Activated T-cell treated with anti-CD3 and anti-CD28 coated beads, Interleukin-2, amount 50 U/mL, for 48 hours (primary cell): ENCODE measurements at places on chromosomes 16 and 17.

DNA sequence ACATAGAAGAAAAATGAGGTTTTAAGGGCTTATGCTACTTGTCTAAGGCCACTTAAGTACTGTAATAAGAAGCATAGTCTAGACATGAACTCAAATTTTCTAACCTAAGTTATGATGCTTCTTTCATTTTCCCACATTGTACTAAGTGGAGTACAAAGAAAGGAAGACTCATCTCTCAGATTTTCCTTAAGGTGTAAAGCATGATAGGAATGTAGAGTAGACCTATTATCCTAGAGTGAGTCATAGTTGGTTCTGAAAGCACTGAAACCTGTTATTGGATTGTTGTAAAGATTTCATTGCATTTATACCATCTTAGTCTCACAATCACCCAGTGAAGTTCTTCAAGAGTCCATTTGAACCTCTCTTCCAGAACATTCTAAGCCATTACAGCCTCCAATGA is 343.8 kb downstream of the TOX3 start:
- DNase-seq: no peak

- no peak for DNase-seq
Observed at GRCh38 chr17:77631307-77631706, 327.2 kb upstream of the TNRC6C start.

- DNase-seq: peak; percentile 75
Observed at GRCh38 chr17:81869221-81870130, 1.7 kb downstream of the ARHGDIA start.

GRCh38 chr17:42623732-42624596 is 14.5 kb downstream of the TUBG1 start:
- no peak for DNase-seq

GRCh38 chr16:8733849-8734540 is 59.6 kb downstream of the ABAT start:
- no peak for DNase-seq

DNA sequence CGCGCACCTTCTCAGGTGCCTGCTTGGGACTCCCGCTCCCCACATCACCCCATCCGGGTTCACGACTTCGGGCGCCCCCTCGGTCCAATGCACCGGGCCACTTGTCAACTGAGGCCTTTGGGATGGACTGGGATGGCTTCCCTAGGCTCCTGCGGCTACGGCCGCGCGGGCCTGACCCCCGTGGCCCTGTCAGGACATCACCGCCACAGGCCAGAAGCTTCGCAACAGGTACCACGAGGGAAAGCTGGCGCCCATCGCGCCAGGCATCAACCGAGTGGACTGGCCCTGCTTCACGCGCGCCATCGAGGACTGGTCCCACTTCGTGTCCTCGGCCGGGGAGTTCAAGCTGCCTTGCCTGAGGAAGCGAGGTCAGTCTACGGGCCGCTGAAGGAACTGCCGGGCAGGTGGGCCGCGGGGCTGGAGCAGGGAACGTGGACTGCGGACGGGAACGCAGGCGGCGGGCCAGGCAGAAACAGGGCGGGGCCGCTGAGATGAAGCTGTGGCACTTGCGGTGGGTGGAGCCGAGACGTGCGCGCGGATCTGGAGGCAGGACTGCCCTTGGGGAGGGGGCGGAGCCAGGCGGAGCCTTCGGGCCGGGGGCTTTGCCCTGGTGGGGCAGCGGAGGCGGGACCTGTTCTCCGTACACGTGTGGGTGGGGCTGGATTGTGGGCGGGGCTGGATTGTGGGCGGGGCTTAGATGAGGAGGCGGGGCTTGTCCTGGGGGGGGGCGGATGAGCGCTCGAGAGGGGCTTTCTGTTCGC is 13.7 kb upstream of the CNGB1 start:
- peak; percentile 94 for DNase-seq

DNA sequence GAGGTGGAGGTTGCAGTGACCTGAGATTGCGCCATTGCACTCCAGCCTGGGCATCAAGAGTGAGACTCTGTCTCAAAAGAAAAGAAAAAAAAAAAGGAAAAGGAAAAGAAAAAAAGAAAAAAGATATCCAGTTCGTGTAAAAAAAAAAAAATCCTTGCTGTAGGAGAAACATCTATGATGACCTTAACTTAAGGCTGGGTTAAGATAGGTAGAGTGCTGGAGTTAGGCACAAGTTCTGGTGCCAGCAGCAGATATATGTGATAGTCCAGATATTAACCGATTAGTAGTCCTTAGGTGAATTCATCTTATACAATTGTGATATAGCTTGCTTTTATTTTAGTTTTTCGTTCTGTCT is 17.2 kb downstream of the PSMD11 start:
- DNase-seq: no peak

DNA sequence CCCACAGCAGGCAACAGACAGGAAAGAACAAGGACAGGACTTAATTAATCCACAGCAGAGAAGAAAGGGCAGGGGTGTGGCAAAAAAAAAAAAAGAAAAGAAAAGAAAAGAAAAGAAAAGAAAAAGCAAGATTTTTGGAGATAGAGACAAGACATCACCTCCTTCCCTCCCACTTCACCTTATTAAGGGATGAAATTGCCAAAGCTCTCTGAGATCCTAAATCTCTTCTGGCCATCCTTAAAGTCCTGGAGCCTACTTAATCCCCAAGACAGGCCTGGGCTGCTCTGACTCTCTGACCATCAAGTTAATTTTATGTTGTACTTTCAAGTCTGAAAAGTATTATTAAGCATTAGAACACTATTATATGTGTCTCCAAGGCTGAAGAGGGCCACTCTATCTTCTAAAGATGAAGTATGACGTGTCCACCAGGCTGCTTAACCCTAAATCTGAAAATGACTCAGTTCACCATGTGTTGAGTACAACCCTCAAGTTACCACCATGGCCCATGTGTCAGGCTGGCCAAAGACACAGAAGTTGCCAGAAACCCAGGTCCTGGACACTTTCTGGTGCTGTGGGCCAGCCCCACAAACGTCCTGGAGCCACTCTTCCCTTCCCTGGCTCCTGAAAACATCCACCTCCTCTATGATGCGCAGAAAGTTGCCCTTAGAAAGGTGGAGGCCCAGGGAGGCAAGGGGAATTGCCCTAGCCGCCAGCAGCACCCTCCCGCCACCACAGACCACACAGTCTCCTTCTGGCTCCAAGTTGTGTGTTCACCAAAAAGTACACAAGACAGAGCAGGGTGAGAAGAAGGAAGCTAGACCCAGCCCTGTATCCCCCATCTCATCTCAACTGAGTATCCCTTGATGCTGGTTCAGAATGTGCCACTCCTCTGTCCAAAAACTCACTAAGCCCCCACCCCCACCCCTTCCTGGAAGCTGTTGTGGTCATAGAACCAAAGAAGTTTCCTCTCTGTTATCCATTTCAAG is 2.7 kb downstream of the SOCS1 start:
- peak; percentile 77 for DNase-seq

DNA sequence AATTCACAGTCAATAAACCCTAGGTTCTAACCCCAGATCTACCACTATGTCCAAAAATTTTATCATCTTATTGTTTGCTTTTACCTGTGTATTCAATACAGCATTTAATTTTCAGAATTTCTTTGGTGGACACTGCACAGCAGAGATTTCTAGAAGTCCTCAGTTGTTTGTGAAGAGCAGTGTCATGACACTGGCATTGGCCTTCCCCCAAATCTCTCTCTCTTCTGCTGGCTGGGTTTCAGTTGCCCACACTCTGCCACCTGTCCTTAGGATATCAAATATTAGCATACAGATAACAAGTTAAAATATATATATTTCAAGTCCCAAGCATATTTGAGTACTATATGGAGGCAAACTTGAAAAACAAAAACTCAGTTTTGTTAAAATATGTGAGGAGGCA is 2.0 kb upstream of the THUMPD1 start:
- no peak for DNase-seq

DNA sequence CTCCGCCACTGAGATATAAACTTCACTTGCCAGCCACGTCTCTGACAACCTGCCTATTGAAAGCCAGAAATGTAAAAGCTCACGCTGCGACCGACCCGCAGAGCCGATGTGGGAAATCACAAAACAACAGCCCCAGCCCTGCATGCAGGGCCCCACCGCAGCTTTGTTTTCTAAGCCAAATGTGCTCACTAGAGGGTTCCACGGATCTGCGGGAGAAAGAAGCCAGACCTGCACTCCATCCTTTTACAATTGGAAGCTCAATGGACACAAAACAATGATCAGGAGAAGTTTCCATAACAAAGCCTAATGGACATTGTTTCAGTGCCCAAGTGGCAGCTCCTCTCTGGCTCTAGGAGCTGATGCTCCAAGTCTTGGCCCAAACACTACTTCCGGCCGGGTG is 33.1 kb downstream of the WIPI1 start:
- DNase-seq: no peak

DNA sequence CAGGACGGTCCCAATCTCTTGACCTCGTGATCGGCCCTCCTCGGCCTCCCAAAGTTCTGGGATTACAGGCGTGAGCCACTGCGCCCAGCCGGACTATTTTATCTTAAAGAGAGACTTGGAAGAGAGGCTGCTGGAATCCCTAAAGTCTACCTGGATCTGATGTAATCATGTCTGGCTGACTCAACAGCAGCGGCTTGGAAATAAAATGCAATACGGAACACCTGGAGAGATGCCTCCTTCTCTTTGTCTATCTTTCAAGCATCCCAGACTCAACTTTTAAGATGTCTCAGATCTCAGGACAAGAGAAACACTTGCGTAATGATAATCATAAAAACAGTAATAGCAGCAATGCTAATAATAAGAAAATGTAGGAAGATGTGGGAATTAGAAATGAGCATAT is 95.6 kb downstream of the CDH8 start:
- no peak for DNase-seq

- DNase-seq: no peak
Observed at GRCh38 chr17:75840799-75841164, 3.4 kb downstream of the UNC13D start.

- no peak for DNase-seq
Observed at GRCh38 chr16:23182679-23183542, at the start of gene SCNN1G. Gene SCNN1G, plus strand, starts transcription at chr16:23182745. Its CDS starts 3,527 bp downstream, at chr16:23186272.

- no peak for DNase-seq
Observed at GRCh38 chr16:89685916-89686315, 573 bp upstream of the CDK10 start.

DNA sequence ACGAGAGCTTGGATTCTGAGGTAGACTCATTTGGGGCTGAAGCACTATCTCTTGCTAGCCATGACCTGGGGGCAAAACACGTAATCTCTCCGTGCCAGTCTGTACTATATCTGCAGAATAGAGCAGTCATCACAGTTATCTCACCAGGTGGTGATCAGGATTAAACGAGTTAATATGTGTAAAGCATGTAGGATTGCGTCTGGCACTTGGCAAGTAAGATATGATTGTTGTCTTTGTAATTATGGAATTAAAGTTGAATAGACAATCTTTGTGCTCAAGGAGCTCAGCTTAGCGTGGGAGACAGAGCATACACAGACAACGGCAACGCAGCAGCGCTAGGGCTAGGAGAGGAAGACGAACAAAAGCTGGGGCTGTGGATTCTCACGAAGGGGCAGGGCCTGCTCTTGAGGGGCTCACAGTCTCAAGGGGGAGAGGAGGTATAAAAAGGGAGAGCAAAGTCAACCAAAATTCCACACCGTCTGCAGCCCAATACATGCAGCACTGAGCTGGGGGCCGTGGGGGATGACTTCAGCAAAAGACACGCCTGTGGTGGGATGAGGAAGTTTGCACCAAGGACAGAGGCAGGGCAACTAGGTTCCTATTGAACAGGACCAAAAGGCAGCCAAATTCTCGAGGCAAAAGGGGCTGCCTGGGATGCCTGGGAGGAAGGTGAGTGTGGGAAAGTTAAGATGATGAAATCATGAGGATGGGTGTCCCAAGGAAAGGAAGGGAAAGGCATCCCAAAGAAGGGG is 68.6 kb downstream of the SDK2 start:
- no peak for DNase-seq

DNA sequence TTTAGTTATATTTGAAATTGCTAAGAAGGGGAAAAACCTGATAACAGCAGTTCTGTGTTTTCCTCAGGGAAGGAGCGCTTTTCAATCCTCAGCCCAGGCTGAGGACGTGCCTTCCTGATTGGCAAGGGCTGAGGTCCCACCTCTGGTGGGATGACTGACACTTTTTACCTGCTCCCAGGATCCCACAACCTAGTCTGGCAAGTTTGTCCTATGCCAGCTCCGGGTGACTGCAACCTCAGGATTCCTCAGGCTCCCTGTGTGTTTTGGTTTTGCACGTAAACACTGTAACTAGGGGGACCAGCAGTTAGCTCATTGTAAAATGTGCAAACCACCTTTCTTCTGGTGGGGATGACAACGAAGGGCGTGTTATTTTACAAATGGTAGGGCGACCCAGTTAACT is 7.5 kb downstream of the MARCHF10 start:
- DNase-seq: no peak

DNA sequence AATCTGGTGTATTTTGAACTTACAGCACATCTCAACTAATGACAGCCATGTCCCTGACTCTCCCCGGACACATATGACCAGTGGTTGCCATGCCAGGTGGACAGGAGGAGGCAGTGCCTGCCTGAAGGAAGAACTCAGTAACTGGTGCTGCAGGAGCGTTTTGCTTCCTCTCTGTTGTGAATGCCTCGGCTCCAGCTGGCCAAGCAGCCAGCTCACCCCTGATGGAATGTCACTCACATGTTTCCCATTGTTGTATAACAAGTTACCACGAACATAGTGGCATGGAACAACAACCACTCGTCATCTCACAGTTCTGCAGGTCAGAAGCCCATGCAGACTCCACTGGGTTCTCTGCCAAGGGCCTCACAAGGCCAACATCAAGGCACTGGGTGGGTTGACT is 20.1 kb upstream of the IRF8 start:
- no peak for DNase-seq

GRCh38 chr17:37197336-37197735 is 178.4 kb upstream of the C17orf78 start:
- no peak for DNase-seq

DNA sequence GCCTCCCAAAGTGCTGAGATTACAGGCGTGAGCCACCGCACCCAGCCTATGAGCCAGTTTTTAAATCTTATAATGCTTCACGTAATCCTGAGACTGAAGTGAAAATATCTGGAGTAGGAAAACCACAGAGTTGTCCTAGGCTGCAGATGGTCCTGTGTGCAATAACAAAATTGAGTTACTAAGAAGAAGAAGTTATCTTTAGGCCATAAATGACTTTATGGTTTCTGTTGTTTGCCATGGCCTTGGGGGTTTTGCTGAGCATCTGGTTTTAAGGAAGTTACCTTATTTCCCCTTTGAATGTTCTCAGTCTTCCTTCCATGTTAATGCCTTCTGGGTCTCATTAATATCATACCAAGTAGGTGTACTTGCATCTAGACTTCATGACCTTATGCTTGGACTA is 16.5 kb downstream of the NMT1 start:
- no peak for DNase-seq

GRCh38 chr17:79066963-79067362 is 7.7 kb upstream of the ENGASE start:
- no peak for DNase-seq

DNA sequence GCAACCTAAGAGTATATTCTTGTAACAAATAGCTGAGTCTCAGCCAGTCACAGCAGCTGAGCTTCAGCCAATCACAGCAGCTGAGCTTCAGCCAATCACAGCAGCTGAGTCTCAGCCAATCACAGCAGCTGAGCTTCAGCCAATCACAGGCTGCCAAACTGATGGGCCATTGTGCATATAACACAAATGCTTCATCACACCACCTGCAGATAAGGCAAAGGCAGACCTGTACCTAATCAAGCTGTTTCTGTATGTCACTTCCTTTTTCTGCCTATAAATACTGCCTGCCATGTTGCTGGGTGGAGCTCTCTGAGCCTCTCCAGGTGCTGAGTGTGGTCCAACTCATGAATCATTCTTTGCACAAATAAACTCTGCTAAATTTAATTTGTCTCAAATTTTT is 19.9 kb downstream of the MYH13 start:
- no peak for DNase-seq

- DNase-seq: no peak
Observed at GRCh38 chr17:80769936-80770625, 221.6 kb upstream of the CHMP6 start.
